ENCODE measurements at places on chromosomes 11 and 22.

- DNase-seq: no peak
Measured at GRCh38 chr22:21652547-21653545, 10.7 kb downstream of the SDF2L1 start.

DNA sequence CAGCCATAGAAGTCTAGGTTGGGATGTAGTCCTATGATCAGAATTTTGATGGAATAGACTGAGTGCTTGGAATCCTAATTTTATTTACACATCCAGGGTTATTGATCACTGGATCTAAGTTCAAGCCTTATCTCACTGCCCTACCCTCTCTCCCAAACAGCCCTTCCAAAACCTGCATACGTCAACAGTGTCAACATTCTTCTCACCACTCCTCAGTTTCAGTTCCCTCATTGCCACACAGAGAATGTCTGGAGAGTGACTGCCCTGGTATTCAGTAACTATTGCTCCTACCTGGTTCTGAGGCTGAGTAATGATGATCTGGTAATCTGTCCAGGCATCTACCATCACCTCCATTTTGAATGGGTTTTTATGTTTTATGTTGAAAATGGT lies 60.0 kb downstream of the GLYATL1 start:
- DNase-seq: peak; percentile 38

DNA sequence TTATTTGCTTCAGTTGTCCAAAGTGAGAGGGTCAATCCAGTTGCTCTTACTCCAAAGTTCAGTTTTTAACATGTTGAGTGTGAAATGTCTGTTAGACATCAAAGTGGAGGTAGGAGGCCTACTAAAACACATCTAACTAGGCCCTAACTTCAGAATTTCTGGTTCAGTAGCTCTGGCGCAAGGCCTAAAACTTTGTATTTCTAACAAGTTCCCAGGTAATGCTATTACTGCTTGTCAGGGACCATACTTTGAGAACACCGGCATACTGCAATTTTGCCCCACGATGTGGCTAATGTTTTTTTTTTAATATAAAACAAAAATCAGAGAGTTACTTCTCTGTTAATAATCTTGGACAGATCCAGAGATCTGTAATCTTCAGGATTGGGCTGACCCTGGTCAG lies 72.4 kb upstream of the LRRC55 start:
- DNase-seq: no peak

GRCh38 chr11:90783111-90783510 lies 560.3 kb upstream of the CHORDC1 start:
- no peak for DNase-seq

GRCh38 chr11:17294033-17294432 lies 17.5 kb downstream of the NUCB2 start:
- DNase-seq: no peak

GRCh38 chr22:46089426-46090035 lies 60.8 kb upstream of the PPARA start:
- DNase-seq: no peak

DNA sequence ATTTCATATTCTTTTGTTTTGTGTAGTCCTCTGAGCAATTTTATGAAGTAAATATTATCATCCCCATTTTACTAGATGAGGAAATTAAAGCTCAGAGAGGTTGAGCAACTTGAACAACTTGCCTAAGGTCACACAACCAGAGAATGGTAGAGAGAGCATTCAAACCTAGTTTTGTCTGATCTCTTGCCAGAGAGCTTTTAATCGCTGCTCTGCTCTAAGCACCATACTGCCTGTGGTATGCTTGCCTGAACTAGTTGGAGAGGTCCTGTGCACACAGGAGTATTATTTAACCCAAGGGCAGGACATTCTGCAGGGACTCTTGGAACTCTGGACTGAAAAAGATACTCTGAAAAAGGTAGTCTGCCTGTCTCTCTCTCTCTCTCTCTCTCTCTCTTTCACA lies 38.5 kb downstream of the TRAF6 start:
- no peak for DNase-seq

DNA sequence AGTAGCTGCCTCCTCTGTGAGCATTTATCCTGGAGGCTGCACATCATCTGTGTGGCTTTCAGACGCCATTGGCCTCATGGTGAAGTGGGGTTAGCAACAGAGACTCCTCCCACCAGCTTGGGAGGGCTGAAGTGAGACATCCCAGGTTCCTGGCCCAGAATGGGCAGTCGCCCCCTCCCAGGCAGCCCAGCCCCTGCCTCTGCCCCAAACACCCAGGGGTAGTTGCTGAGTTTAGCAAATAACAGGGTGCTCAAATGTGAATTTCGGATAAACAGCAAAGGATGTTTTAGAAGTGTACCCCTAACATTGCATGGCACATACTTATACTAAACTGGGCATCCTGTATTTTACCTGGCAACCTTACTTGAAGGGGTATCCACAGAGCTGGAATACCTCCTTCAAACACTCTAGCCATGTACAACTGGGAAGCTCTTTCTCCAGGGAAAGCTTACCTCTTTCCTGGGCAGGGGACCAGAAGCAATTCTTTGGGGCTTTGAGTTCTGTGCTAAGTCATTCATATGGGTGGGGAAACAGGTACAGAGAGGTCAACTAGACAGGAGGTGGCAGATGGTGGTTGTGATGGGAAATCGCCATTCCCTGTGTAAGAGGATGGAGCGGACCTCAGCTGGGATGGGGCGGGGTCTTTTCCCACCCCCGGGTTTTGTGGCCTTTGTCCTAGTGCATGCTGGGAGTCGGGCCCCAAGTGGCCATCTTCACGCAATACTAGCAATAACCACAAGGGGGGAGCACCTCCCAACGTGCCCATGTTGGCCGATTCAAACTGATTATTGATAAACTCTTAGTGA lies 19.3 kb downstream of the MTFP1 start:
- peak; percentile 48 for DNase-seq

GRCh38 chr22:19358195-19358594 lies 66.7 kb upstream of the CLTCL1 start:
- DNase-seq: no peak

Measured in CD4-positive, alpha-beta T cell treated with Interleukin-15 for 1 hour (primary cell).